Stimulated activated CD4-positive, alpha-beta T cell treated with anti-CD3 and anti-CD28 coated beads, Interleukin-12 subunit alpha, Interleukin-12 subunit beta, amount 100 ng/mL, for 24 hours (primary cell): ENCODE measurements at places on chromosomes 5 and 9.

DNA sequence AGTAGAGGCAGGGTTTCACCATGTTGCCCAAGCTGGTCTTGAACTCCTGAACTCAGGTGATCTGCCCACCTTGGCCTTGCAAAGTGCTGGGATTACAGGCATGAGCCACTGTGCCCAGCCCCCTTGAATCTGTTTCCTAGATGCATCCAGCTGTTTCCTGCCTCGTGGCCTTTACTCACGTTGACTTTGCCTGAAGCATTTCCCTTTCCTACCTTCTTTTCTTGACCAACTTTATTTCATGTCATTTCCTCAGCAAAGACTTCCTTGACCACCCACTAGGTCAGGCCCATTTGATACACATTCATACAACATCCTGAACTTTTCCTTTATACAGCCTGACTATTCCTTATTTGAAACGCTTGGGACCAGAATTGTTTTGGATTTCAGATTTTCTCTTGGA, 51.0 kb downstream of the DOCK2 start:
- no peak for DNase-seq

DNA sequence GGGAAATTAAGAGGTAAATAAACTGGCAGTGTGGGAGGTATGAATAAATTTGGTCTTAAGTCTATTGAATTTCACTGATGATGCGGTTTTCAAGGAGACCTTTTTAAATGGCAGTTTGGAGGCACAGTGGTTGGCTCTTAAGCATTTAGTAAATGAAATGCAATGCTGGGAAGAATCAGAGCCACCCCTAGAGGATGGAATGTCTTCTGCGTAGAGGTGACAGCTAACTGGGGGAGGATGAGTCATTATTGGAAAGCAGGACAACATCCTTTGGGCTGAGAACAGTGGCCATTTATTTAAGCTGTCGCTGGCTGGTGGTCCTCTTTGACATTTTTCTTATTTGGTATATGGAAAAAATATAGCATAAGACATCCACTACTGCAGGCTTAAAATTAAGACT, 163.2 kb downstream of the SH3GL2 start:
- DNase-seq: no peak

- DNase-seq: no peak
Measured at GRCh38 chr5:126138281-126138931, 284.8 kb upstream of the GRAMD2B start.

- DNase-seq: no peak
Measured at GRCh38 chr9:76620581-76620980, 143.7 kb upstream of the PCA3 start.

- DNase-seq: no peak
Measured at GRCh38 chr9:105975886-105976645, 281.7 kb downstream of the TMEM38B start.

DNA sequence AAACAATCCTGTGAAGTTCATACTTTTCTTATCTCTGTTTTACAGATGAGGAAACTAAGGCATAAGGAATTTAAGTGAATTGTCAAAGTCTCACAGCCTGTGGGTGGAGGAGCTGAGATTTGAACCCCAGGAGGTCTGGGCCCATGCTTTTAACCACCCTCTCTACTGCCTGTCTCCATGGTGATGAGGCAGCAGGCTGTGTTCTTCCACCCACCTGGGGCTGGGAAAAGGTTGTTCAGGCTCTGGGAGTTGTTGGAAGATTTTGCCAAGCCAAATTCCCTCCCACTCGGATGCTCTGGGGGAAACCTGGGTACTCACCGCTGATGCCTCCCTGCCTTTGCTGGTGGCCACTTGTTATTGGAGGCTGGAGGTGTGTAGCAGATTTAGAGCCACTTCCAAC, 18.3 kb upstream of the SYNPO start:
- DNase-seq: no peak

DNA sequence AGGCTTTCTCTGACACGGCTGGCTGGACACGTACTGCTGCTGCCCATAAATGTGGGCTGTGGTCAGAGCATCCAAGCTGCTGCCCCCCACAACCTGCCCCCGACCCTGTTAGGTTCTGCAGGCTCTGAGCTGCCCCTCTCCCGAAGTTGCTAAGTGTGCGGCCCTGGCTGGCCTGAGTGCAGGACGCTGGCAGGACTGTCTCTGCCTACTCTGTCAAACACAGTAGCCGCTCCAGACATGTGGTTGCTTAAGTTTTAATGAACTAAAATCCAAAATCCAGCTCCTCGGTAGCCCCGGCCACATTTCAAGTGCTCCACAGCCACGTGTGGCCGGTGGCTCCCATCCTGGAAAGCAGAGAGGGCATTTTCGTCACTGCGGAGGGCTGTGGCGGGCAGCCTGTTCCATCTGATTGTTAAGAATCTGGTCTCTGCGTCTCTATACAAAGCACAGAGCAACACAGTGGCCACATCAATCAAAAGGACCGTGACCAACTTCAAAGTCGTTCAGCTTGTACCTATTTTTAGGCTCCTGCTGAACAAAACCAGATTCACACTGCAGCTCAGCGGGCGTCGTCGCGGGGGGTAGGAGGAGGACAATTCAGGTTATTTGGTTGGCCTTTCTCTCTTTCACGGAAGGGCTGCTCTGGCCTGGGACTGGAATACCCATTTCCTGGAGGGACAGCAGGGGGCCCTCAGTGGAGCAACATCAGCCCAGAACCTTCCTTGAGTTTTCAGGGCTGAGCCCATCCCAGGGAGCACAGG, 68.9 kb downstream of the PTCH1 start:
- DNase-seq: no peak

- no peak for DNase-seq
Measured at GRCh38 chr9:74361508-74361907, 135.6 kb upstream of the RORB start.

- peak; percentile 53 for DNase-seq
Measured at GRCh38 chr5:5494489-5495402, 72.3 kb downstream of the ICE1 start.

DNA sequence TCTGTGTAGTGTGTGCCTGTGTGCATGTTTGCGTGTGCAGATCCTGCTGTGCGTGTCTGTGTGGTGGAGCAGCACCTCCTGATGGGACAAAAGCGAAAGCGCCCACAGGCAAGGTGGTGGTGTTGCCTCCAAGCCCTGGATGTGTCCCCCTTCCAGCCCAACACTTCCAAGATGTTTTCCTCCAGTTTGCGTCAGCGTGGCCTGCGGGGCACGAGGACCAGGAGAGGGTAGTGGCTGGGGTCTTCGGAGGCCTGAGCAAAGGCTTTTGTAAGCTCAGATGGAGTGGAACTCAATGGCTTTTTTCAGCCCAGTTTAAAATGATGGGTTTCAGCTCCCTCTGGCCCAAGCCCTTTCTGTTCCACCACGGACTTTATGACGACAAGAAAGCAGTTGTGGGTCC, 209.5 kb downstream of the IRX2 start:
- no peak for DNase-seq

DNA sequence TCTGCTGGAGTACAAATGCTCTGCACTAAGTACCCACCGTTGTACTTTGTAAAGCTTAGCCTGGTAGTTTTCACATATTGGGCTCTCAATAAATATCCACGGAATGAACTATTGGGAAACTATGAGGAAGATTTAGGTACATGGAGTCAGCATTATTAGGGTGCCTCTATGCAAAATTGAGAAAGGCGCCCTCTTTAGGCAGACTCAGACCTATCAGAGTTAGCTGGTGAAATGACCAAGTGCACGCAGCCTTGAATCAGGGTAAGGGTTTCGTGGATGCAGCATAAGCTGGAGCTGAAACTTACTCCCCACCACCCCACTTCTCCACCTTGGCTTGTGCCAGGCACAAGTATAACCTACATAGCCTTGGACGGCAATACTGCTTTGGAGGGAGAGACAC, 1178.8 kb upstream of the DMAC1 start:
- DNase-seq: no peak

DNA sequence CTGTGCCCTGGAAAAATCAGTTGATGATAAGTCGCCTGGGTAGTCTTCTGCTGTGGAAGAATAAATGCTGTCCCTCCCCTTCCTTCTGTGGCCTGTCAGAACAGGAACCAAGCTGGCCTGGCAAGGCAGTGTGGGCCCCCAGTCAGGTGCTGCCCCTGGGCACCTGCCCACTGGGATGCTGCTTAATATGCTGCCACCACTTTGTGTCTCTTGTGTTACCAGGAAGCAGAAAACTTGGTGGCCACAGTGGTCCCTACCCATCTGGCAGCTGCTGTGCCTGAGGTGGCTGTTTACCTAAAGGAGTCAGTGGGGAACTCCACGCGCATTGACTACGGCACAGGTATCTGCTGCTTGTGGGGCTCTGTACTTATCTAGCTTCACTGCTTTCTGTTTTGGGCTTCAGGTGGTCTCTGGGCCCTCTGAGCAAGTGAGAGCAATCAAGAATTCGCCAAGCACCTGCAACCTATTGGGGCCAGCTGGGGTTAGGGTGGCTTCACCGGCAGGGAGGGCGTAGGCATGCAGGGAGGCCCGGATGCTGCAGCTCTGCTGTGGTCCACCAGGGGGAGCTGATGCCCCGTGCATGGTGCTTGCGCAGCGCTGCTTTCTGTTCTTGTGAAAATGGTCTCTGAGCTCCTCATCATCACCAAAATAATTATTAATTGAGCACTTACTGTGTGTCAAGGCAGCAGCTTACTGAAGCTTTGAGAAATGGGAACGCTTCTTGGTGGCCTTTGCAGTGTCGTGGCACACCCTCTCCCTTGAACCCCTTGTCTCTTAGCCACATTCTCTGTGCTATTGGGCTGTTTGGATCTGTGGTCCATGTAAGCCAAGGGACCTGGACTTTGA, 20.3 kb downstream of the PTPA start:
- peak; percentile 72 for DNase-seq

DNA sequence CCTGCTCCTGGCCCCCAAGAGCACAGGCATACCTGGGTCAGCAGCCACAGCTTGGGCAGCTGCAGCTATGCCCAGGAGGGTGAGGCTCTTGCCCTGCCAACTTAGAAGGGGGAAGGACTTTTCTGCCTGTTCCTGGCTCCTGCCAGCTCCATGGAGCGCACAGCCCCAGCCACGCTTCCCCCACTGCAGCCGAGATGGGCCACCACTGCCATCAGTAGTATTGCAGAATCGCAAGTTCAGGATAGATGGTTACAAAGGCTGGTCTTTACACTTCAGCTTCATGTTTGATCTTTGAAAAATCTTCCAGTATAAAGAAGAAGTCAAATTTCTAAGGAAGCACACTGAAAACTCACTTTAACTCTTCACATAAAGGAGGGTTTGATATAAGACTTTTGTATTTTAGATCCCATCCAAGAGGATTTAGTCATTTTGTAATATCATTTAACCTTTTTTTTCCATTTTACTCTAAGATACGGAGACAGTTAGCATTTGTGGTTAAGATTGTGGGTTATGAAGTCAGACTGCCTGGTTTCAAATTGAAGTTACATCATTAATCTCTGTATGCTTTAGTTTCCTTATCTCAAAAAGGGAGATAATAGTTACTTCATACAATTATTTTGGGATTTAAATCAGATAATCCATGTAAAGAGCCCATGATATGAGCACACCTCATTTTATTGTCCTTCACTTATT, 81.8 kb downstream of the NLN start:
- no peak for DNase-seq

- no peak for DNase-seq
Measured at GRCh38 chr5:116011046-116011445, 21.2 kb upstream of the ARL14EPL start.

DNA sequence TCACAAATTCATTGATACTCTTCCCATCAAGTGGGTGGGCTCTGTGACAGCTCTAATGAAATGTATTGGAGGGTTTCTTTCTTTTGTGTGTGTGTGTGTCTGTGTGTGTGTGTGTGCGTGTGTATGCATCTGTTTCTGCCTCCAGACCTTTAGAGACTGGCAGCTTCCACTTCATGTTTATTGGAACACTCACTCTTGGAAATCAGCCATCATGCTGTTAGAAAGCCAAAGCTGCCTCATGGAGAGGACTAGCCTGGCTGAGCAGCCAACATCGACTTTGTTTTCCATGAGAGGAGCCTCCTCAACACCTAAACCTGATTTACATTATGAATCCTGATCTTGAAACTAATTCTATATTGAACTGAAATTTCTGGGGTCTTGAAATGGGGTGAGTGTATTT, 128.5 kb upstream of the FAM174A start:
- DNase-seq: no peak
